Prostate gland (tissue), 2 donors: ENCODE measurements at places on chromosomes 2 and 18.

DNA sequence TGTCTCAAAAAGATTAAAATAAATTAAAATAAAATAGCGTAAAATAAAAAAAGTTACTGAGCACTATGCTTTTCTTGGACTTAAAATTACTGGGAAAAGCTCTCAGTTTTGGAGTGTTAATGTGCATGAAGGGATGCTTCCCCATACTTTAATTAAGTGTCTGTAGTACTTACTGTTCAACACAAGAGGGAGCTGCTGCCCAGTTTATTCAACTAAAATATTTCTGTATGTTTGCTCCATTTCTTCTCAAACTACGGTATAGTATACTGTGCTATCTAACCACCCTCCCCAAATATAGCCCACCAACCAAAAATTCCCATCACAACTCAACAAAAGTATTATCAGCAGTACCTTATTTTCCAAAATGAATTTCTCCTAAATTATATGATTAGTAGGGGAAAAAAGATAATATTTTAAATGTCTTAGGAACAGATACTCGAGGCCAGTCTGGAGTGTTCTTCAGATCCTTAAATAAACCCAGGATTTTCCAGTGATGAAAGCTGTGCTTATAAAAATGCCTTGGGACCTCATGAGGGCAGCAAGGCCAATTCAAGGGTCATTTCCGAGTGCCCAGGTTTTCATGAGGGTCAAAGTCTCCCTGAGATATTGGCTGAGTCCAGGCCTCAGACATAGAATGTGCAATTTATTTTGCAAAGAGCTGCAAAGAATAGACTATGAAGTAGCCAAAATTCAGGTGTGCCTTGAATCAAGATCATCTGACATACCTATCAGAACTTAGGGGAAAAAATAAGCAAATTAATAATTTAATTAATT lies 64.1 kb downstream of the CHRNA1 start:
- DNase-seq: no peak

DNA sequence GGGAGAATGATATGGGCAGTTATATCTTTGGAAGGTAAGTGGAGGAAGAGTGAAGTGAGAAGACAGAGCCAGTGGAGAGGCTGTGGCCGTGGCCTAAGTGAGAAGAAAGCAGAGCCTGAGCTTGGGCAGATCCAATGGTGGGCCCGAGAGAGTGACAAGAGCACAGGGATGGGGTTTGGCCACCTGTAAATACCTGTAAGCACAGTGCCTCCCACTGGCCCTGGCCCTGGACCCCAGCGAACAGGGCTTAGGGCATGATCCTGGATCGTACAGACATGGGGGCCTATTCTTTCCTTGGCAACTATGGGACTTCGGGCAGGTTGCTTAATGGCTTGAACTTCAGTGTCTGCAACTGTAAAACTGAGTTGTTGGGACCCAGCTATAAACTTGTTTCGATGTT lies 44.1 kb downstream of the MTCL1 start:
- no peak for DNase-seq

DNA sequence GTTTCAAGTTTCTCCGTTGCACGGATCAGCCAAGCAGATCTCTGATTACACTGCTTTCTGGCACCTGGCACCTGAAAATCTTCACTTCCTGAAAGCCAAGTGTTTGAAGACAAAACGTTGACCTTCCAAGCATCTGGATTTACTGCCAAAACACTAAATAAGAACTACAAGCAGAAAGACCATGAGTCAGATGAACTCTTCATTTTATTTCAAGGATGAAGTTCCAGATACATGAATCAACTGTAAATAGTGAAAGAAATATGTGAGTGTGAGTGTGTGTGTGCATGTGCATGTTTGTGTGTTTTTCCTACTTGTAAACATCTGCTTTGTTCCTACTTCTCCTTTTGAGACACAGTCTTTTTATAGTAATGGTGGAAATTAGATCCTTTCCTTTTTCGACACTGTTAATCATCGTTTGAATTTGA lies 60.0 kb upstream of the DTNA start:
- no peak for DNase-seq

DNA sequence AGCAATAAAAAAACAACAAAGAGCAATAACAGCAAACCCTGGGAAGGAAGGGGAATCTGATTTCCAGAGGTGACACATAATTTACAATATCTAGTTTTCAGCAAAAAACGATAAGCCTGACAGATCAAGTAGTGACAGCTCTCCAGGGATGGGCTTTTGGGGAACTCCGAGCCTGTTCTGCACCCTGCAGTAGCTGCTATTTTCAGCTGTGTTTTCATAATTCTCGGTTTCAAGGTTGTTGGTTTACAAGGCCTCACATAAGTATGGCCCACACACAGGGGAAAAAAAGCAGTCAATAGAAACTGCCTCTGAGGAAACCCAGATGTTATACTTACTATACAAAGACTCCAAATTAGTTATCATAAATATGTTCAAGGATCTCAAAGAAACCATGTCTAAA lies 67.7 kb upstream of the CTLA4 start:
- DNase-seq: no peak

DNA sequence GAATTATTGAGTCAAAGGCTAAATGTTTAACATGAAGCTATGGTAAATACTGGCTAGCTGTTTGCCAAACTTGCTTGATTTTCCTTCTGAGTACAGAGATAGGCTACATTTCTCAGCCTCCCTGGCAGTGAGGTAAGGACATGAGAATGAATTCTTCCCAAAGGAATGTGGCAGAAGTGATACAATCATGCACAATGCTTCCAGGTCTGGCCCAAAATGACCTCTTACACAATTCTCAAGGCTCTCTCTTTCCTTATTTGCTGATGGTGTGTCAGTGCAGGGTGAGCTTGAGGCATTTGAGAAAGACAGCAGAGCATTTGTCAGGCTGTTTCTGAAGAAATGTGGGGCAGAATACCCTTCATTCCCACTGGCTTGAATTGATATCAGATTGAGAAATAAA lies 95.6 kb upstream of the NABP1 start:
- no peak for DNase-seq

GRCh38 chr18:56460581-56460980 lies 177.8 kb downstream of the TXNL1 start:
- DNase-seq: no peak

- DNase-seq: no peak
These were observed 22.5 kb downstream of the SLC14A2 start for GRCh38 chr18:45637546-45638327.

DNA sequence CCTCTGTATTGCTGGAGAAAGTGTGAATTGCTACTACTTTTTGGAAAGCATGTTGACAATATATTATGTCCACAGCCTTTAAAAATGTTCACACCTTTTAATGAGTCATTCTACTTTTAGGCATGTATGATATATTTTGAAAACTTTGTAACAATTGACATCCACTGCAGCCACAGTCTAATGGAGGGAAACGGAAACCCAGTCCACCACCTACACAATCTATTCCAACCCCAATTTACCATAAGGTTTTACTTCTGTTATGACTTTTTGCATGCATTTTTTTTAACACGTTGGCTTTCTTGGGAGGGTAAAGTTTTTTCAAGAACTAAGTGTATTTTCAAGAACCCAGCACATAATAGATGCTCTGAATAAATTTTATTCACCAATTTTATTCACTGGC lies 38.5 kb upstream of the ATP8B1 start:
- no peak for DNase-seq

GRCh38 chr2:47295981-47296635 lies 106.8 kb upstream of the MSH2 start:
- no peak for DNase-seq

GRCh38 chr2:119734047-119734446 lies 25.7 kb upstream of the PTPN4 start:
- DNase-seq: no peak

DNA sequence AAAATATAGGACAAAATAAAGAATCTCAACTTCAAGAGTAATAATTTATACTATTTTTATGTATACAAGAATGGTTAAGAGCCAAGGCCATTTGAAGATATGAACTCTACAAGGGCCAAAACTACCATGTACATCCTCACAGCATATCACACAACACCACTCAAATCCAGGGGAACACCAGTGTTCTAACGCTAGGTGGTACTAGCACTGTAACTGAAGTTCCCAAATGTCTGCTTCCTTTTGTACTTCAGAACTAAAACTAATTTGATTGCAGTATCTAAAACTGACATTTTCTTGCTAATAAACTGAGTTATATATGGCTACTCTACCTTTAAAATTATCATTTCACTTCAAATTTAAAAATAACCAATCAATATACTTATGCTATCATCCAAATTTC lies 47.0 kb downstream of the REV1 start:
- DNase-seq: no peak

- DNase-seq: no peak
These were observed 164.5 kb downstream of the PTH2R start for GRCh38 chr2:208570851-208571763.

DNA sequence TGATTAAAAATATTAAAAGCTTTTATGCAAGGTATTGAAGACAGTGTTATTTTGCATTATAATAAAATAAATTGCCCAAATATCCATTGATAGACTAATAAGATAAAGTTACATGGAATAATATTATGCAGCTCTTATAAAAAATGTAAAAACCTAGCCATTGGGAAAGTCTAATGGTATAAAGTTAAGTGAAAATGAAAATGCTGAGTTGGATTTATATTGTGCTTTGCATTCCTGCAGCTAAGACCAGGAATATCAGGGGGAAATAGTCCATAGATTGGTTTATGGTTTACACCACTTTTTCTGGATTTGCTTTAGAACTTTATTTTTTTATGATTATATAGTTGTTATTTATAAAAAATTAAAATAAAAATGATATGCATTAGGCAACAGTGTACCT lies 46.1 kb upstream of the LYPD6B start:
- no peak for DNase-seq
